HTR-8/SVneo (cell line): ENCODE measurements at places on chromosomes 12 and 14.

GRCh38 chr14:28754209-28754985 is 12.2 kb upstream of the FOXG1 start:
- DNase-seq = no peak

- DNase-seq = peak; percentile 26
These were observed 8.1 kb upstream of the RNF34 start for GRCh38 chr12:121391619-121392324.

- no peak for DNase-seq
These were observed 38.2 kb upstream of the MAP3K9 start for GRCh38 chr14:70847406-70848090.

GRCh38 chr12:76049575-76050251 is 18.1 kb upstream of the PHLDA1 start:
- DNase-seq = no peak

DNA sequence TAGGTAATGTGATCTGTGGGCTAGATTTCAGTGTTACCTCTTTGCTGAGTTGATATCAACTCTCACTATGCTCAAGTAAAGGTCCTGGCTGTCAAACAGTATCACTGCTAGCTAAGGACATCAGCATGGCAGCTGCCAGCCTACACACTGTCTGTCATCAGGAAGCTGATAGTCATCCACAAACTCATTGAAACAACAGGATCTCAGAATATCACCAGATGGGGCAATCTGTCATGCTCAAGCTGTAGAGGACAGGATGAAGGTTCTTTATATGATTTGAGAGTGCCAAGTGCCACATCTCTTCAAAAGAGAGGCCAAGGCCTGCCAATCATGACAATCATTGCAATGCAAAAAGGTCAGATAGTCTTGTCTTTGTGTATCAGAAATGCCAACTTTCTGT is 811.5 kb upstream of the SEL1L start:
- no peak for DNase-seq

GRCh38 chr14:57086271-57087162 is 182.2 kb downstream of the EXOC5 start:
- DNase-seq = no peak

DNA sequence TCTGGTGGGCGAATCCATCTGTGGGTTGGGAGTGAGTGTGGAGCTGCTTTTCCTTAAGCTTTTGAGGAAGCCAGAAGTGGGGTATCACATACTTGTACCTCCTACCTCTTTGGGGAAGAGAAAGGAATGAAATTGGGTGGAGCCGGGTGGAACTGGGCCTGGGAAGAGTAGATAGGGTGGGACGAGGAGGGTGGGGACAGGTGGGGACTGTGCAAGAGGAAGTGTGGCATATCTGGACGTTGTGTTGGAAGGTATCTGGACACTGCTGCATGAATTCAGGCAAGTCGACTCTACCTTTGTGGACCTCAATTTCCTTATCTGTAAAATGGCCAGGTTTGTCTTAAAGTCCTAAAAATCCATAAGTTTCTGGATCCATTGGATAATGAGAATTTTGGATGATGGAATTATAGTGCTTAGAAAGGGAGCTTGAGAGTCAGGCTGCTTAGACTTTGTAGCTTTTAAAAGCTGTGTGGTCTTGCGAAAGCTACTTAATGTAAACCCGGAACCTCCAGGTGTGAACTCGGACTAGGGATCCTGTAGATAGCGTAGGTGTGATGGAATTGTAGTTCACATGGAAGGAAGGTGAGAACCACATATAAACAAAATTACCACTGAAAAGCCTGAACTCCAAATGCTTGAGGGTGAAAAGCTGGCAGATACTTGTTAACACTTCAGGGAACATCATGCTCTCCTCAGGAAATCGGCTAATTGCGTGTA is 2.1 kb downstream of the VRTN start:
- no peak for DNase-seq

DNA sequence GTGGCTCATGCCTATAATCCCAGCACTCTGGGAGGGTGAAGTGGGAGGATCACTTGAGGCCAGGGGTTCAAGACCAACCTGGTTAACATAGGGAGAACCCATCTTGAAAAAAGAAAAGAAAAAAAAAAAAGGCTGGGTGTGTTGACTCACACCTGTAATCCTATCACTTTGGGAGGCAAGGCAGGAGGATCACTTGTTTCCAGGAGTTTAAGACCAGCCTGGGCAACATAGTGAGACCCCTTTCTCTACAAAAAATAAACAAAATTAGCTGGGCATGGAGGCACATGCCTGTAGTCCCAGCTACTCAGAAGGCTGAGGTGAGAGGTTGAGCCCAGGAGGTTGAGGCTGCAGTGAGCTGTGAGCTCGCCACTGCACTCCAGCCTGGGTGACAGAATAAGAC is 23.0 kb upstream of the LRP1-AS start:
- DNase-seq = no peak

DNA sequence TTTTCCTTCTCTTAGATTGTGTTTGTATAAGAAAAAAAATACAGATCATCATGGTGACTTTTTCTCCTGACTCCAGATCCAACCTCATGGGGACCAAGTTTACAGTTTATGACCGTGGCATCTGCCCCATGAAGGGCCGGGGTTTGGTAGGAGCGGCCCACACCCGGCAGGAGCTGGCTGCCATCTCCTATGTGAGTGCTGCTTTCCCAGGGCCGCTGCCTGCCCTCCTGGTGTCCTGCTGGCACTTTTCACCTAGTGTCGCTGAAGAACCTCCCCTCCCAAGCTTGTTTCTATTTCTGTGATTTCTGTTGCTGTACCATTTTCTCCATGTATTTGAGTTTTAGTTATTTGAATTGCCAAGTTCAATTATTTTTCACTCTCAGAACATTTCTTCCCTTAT is 24.8 kb upstream of the TEAD4 start:
- no peak for DNase-seq

GRCh38 chr12:77062396-77062795 is 3.0 kb downstream of the E2F7 start:
- no peak for DNase-seq

DNA sequence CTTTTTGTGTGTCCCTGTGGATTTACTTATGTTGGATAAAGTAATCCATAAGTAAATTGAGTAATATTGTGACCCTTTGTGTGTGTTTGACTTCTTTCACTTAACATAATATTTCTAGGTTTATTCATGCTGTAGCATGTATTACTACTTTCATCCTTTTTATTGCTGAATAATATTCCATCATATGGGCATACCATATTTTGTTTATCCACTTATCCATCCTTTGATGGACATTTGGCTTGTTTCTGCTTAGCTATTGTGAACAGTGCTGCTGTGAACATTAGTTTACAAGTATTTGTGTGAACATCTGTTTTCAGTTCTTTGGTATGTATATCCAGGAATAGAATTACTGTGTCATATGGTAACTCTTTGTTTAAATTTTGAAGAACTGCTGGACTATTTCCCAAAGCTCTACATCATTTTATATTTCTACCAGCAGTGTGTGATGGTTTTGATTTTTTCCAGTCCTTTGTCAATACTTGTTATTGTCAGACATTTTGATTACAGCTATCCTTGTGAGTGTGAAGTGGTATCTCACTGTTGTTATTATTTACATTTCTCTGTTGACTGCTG is 25.2 kb downstream of the G2E3 start:
- no peak for DNase-seq

DNA sequence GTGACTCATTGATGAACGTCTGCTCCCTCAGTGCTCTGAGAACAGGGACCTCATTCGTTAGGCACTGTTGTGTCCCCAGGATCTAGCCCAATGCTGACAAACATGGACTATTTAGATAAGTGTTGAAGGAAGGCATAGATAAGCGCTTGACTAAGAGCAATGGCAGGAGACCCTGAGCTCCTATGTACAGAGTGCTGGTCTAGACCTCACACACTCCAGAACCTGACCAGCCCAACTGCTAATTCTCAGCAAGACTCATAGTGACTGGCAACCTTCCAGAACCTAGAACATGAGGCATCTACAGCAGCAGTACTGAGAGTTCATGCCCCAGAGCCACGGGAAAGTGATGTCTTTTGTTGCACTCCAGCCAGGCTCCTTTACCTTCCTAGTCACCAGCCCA is 69.2 kb downstream of the CRACR2A start:
- no peak for DNase-seq

- no peak for DNase-seq
These were observed 4.4 kb downstream of the CD9 start for GRCh38 chr12:6204533-6205143.

GRCh38 chr12:72872996-72873395 is 600.8 kb downstream of the TRHDE start:
- no peak for DNase-seq

- DNase-seq = peak; percentile 36
These were observed 17.8 kb downstream of the TAS2R50 start for GRCh38 chr12:10968765-10969456.

DNA sequence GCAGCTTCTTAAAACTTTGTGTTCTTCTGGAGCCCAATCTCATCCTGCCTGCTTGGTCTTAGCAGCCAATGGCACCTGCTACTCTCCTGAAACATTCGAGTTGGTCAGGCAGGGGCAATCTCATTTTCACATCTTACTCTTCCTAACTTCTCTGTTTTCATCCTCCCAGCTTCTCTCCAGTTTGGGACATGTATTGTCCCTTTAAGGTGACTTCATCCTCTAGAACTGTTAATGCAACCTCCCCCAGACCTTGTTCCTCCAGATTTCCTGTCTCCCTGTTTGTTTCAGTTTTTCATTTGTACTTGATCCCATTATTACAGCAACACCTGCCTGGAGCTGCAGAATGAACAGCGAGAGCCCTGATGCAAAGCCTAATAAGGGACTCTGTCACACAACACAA is 31.3 kb downstream of the SERPINA11 start:
- DNase-seq = no peak

GRCh38 chr12:12749433-12749832 is 32.3 kb downstream of the CDKN1B start:
- no peak for DNase-seq

GRCh38 chr12:106302401-106303201 is at the start of gene TCP11L2:
TSS of gene TCP11L2 (plus strand) at chr12:106302733. CDS start at chr12:106311076, 8,343 bp downstream.
- DNase-seq = peak; percentile 72

- no peak for DNase-seq
These were observed 2.1 kb downstream of the SUSD6 start for GRCh38 chr14:69613312-69614073.

- no peak for DNase-seq
These were observed 88.3 kb downstream of the TESC start for GRCh38 chr12:117010693-117011451.

GRCh38 chr14:102898776-102899515 is 23.5 kb upstream of the AMN start:
- DNase-seq = no peak

DNA sequence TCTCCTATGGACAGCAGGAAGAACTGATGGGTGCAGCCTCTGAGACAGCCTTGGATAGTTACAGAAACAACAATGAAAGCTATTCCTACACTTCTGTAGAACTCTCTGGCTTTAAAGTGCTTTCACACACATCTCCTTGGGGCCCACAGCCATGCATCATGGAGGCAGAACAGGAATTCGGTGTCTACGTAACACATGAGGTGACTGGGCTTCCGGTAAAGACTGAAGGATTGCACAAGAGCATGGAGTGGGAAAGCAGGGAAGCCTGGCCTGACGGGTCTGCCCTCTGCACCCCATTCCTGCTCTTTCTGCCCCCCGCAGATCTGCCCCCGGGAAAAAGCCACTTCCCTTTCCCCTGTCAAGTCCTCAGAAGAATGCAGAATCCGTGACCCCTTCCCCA is 82.6 kb downstream of the VWF start:
- no peak for DNase-seq

GRCh38 chr12:112367965-112368364 is 14.3 kb downstream of the HECTD4 start:
- DNase-seq = no peak

GRCh38 chr14:91649930-91650329 is 82.0 kb downstream of the CATSPERB start:
- peak; percentile 21 for DNase-seq

DNA sequence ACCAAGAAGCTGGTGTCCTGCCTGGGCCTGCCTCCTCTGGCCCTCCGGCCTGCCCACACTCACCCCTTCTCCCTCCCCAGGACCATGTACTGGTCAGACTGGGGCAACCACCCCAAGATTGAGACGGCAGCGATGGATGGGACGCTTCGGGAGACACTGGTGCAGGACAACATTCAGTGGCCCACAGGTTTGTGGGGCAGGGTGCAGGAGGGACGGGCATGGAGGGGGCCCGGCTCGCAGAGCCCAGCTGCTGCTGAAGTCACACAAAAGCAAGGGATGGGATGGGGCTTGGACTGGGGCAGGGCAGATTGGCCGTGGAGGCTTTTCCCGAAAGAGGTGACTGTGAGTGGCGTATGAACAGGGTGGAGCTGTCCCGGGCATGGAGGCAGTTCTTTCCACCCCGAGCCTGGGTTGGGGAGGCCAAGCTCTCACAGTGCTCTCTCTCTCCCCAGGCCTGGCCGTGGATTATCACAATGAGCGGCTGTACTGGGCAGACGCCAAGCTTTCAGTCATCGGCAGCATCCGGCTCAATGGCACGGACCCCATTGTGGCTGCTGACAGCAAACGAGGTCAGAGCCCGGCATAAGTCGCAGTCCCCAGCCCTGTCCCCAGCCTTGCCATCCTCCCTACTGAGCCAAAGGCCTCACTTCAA is 7.8 kb upstream of the NXPH4 start:
- no peak for DNase-seq

GRCh38 chr12:3215410-3215975 is 138.3 kb downstream of the TSPAN9 start:
- DNase-seq = no peak

DNA sequence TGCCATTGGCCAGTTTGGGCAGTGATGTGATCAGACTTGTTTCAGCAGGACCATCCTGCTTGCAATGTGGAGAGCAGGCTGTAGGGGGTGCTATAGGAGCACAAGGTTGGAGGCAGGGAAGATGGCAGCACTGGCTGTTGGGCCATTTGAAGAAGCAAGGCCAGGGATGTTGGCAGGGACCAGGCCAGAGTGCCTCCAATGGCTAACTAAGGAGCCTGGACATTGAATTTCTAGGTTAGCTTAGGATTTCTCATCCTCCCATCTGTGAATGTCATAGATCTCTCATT is 23.5 kb downstream of the FGF23 start:
- no peak for DNase-seq

- DNase-seq = peak; percentile 77
These were observed 1.8 kb upstream of the NAB2 start for GRCh38 chr12:57087010-57087690.

GRCh38 chr14:49926803-49927202 is 33.9 kb downstream of the ARF6 start:
- DNase-seq = no peak
